Hindlimb muscle (tissue), 1 donor: ENCODE measurements at places on chromosomes 5 and 9. TPM values are rescaled to one million over a fixed set of nuclear protein-coding genes. Genes with fewer than 3 reads are reported as not detected.

GRCh38 chr5:35859101-35859661 lies 2.5 kb downstream of the IL7R start:
- DNase-seq = no peak

- DNase-seq = no peak
Measured at GRCh38 chr5:10631316-10631996, 67.6 kb downstream of the ANKRD33B start.

GRCh38 chr9:100167176-100167575 lies 68.1 kb downstream of the INVS start:
- DNase-seq = no peak

The DROSHA gene
- polyA plus RNA-seq = 45.8 TPM

- no peak for DNase-seq
Measured at GRCh38 chr5:141623186-141623585, 4.4 kb upstream of the DIAPH1 start.

- no peak for DNase-seq
Measured at GRCh38 chr9:96331236-96331947, 29.4 kb upstream of the HSD17B3 start.

DNA sequence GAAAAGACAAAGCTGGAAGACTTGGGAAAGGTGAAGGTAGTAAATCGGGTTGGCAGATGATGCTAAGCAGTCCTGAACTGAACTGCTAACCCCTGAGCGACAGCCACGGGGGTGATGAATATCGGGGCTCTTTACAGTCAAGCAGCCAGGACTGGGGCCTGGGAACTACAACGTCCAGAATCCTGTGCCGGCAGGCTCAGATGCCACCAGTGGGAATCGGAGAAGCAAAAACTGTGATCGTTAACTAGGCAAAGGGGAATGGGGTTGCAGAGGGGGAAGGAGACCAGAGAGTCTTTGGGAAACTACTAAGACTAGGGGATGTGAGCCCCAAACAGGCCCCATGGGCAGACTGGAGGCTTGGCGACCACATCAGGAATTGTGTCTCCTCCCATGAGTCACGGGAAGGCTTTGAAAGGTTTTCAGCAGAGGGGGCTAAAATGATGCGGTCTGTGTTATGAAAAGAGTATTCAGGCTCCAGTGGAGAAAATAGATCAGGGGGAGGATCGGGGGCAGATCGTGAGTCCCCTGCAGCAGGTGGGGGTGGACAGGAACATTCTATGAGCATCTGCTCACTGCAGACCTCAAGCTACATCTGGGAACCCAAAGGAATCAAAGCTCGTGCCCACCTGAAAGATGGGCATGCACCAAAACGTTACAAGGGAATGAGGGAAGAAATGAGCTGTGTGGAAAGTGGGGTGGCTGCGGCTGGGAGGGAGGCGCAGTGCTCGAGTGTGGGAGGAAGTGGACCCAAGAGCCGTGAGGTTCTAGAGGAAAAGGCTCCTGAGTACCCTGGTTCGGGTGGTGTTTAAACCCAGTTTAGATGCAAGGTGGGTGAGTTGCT lies 53.8 kb downstream of the HRH2 start:
- no peak for DNase-seq

The TMEM8B gene
- polyA plus RNA-seq = 26.9 TPM

GRCh38 chr9:131410044-131410491 lies 16.2 kb downstream of the PRRC2B start:
- no peak for DNase-seq
